ENCODE measurements at places on chromosomes 11 and 22.

DNA sequence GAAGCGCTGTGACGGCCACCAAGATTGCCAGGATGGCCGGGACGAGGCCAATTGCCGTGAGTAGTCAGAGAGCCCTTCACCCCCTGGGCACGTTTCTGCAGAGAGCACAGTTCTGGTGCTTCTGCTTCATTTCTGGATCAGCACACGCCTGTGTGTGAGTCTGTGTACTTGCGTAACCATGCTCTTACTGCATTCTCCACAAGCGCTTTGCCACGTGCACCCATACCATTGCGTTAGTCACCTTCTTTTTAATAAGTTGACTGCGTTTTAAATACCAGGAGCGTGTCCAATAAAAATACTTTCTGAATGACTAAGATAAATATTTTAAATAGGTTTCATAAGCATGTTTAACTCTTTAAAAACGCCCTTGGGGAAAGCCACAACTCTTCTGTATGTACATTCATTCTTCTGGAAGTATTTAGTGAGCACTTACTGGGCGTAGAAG is 143.0 kb upstream of the SORL1-AS1 start:
- DNase-seq = peak; percentile 56

GRCh38 chr11:103601225-103601846 is 435.1 kb upstream of the DDI1 start:
- peak; percentile 33 for DNase-seq

DNA sequence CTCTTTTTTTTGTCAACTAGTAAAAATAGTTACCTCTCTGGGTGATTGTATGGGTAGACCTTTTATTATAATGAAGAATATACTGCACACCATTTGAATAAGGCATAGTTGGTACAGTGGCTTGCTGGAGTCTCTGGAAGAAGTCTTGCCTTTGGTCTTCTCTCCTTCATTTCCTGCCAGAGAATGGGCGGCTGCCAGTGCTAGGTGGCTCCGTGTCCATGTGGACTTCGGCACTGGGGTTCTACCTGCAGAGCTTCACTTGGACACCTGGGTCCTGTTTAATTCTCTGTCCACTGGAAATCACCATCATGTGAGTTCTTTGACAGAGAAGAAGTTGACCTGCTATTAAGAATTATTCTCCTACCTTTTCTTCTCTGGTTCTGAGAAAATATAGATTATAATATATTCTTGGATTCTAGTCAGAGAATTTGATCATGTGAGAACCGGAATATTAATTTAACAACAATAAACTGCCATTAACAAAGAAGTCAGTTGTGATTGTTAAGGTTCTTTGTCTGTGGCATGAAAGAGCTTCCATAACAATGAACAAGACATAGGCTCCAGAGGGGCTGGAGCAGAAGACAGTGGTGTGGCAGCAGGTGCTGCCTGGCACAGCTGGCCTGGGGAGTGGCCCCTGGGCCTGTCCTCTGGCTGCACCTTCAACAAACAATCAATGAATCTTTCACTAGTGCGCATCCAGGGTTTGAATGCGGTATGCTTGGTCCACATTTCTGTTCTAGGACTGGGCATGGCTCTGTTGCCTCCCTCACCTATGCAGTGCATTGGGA is 77.5 kb downstream of the PPFIBP2 start:
- no peak for DNase-seq

- no peak for DNase-seq
Observed at GRCh38 chr11:116950210-116950609, 112.8 kb upstream of the APOA1 start.

GRCh38 chr11:11983427-11983826 is 25.0 kb downstream of the DKK3 start:
- DNase-seq = no peak

DNA sequence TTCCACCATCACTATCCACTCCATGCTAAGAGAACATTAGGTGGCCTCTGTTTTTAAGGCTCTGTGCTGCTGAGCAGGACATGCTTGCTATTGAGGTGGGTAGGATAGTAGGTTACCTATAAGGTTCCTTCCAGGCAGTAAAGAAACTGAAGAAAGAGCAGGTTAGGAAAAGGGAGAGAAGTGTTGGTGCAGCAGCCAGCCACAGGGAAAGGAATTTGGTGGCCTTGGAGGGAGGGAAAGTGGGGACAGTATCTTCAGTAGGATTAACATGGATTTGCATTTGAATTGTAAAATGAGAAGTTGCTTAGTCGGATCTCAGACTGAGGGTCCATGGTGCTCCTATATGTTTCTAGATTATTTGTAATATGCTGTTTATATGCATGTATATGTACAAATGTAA is 49.2 kb upstream of the OLFML1 start:
- DNase-seq = no peak

DNA sequence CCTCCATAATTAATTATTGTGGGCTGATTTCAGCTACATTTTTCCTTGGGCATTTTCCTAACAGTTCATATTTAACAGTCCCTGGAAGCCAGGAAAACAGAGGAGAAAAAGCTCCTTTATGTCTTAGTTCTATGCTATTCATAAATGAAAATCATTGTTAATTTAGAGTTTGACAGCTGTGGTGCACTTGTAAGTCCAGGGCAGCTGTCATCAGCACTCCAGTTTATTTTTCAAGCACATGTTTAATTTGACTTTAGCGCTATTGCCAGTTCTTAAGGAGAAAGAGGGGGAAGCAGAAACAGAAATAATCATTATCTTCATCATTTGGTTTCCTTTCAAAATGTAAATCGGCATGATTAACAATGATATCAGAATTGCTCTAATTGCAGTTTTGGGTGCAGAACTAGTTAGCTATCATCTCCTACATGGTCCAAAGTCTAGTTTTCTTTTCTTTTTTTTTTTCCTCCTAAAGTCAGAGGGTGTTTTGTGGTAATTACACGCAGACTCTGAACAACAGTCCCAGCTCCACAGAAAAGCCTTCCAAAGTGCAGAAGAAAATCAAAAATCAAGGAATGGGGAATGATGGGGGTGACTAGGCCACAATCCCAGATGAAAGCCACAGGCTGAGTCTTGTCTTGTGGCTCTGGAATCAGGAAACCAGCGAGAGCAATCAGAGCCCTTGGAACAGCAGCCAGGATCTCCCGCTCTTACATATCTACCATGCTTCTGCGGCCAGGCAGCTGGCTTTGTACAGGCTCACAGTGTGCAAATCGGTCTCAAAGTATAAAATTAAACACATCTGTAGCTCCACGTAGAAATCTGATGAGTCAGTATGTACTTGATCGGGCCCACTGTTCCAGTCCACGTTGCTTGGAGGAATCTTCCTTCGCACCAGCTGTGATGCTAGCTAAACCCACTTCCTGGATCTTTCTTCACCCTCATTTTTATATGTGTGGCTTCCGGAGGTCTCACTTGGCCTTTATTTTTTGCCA is 91.9 kb downstream of the SPON1 start:
- no peak for DNase-seq

DNA sequence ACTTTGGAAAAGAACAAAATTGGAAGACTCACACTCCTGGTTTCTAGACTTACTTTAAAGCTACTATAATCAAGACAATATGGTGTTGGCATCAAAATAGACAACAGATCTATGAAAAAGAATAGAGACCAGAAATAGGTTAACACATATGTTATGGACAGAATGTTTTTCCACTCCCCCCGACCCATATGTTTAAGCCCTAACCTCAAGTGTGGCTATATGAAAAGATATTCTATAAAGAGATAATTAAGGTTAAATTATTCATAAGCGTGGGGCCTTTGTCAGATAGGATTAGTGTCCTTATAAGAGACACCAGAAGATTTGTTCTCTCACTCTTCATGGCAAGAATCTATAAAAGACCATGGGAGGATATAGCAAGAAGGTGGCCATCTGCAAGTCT is 440.0 kb downstream of the AASDHPPT start:
- DNase-seq = no peak

DNA sequence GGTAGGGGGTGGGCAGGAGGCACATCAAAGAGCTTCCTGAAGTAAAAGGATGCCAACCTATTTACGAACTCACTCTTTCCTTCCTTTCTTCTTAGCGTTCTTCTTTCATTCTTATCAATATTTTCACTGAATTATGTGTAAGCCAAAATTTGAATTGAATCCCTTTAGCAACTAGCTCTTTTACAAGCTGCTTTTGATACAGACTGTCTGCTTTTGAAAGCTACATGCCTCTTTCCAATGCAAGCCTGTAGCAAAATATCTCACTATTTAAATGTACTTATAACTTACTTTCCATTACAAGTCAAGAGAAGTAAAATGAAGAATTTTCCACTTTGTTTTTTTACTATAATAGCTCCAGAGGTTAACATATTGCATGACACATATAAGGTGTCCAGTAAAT is 186.6 kb downstream of the NXPE2 start:
- DNase-seq = no peak

DNA sequence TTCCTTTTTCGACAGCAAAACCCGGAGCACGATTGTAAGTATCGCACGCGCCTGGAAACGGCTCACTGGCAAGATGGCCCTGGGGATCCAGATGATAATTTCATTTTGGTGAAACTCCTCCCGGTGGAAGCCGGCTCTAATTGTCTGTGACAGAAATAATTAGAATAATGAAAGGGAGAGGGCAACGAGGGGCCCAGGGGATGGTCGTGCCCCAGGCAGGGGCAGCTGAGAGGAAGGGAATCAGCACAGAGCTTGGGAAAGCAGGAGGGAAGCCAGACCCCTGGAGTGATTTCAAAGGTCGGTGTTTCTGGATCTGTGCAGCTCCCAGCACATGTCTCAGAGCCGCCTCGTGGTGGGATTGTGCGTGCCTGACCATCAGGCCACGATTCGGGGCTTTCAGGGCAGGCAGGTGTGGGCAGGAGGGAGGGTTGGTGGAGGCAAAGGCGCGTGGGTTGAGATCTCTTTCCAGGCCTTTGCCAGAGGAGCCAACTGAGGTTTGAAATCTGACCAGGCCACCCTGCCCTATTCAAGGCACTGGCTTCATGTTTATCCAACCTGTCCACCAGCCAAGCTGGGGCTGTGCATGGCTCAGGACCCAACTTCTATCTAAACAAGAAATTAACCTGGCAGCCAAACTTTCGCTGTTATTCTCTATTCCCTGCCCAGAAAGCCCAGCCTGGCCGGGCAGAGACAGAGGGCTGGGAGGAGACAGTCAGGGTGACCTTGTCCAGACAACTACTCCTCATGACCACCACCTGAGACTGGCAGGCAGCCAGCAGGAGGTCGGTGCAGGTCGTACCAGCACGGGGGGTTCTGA is 27.8 kb downstream of the ANO1 start:
- DNase-seq = no peak

DNA sequence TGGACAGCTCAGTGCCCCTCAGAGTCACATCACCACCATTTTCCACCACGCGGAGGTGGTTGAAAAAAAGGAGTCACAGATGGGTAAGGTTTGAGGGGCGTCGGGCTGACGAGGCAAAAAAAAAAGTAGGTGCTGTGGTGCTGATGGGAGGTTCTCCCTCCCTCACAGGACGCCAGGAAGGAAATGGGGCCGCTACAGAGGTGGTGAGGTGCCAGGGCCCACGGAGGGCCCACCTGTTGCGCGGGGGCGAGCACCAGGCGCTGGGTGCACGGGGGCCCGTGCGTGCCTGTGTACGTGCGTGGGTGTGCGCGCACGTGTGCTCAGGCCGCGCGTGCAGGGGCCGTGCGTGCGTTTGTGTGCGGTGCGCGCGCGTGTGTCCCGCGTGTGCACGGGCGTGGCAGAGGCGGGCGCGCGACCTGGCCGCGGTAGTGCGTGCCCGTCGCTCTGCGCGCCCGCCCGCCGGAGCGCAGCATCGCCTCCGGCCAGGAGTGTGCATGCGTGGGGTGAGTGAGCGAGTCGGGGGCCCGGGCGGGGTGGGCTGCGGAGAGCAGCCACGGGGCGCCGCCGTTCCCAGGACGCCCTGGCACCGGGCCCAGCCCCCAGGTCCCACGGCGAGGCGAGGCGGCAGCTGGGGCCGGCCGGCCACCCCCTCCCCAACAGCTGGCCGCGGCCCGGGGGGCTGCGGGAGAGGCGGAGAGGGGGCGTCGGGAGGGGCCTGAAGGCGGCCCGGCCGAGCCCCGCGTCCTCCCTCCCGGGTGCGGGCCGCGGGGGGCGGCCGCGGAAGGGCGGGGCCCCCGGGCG is 2.8 kb downstream of the PDGFB start:
- no peak for DNase-seq

- DNase-seq = peak; percentile 54
Observed at GRCh38 chr22:46563381-46564083, 26.1 kb upstream of the CELSR1 start.

GRCh38 chr11:6640036-6640984 is 15.3 kb downstream of the DCHS1 start:
- DNase-seq = no peak

- no peak for DNase-seq
Observed at GRCh38 chr22:48594757-48595510, 1232.7 kb downstream of the BRD1 start.

GRCh38 chr11:93288079-93288478 is 42.5 kb upstream of the DEUP1 start:
- no peak for DNase-seq

DNA sequence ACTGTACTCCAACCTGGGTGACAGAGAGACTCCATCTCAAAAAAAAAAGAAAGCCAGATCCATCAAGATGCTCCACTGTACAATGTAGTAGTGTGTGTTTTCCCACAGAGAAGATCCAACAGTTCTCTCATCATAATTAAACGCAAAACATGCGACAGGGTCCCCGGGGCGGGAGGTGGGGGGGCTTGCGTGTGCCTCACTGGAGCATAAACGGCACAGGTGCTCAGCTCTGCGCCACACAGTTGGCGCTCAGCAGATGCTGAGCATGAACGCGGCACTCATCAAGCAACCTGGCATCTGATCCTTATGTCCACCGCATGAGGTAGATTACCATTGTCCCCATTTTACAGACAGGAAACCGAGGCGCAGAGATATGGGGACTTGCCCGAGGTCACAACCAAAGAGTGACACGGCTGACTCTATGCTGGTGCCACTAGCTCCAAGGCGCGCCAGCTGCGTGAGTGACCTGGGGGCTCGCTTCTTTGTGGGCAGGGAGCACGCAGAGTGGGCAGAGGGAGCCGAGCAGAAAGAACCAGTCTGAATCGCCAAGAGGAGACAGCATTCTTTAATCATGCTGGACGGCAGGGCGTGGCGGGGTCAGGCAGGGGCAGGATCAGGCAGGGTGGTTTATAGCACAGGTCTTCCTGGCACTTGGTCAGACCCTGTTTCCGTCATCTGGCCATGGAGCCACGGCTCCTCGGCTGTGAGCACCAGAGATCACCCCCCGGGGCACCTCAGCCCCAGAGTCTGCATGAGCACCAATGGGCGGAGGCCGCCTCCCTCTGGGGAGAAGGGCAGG is 8.2 kb downstream of the C1QTNF6 start:
- DNase-seq = no peak

DNA sequence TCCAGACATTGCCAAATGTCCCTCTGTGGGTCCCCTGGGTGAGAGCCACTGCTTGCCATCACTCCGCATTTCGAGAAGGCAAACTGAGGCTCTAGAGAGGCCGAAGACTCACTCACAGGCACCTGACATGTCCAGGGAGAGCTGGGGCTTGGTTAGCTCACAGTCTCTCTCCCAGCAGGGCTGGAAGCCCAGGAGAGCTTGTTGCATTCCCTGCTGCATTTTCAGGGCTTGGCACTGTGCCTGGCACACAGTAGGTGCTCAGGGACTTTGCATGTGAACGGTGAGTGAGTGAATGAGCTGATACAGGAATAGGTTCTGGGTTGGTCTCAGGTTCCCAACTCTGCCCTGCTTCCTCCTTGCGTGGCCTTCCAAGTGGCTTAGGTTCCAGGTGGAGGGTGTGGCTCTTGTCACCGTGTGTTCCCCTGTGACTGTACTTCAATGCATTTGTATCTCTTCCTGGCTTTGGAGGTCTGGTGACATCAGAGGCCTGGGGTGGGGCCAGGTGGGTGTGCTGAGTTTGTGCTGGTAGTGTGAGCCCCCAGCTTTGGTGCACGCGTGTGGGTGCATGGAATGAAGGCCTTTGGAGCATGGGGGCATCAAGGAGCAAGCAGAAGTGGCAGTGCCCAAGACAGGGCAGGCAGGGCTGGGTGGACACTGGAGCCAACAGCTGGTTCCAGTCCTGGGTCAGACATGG is 18.4 kb upstream of the SMIM38 start:
- no peak for DNase-seq

- no peak for DNase-seq
Observed at GRCh38 chr11:39960206-39960605, 1499.2 kb downstream of the LRRC4C start.
